ENCODE measurements at places on chromosomes 11 and 22.

- H3K27me3 ChIP-seq, result no peaks in the 10 kb centered on the region
- no peaks in the 10 kb centered on the region for H3K36me3 ChIP-seq
- H3K4me3 ChIP-seq, result no peak overlapping the region
- no peaks in the 10 kb centered on the region for H3K4me1 ChIP-seq
- DNase-seq, result no peak
Measured at GRCh38 chr22:16789860-16790493, 35.2 kb downstream of the XKR3 start.

DNA sequence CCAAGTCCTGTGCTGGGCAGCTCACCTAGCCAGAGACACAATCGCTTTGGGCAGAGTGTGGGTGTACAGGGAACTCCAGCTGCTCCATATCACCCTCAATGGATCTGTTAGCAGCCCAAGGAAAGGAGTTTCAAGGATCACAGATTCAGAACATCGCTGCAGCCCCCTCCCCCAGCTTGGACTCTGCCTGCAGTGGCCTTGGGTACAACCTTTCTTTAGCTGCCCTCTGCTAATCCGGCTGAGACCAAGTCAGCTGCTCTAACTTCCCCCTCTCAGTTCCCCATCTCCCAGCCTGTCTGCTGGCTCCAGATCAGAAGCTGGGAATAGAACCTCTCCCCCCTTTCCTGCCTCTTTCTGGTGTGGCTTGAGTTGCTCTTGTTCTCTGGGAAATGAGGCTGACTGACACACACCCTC is 1.3 kb downstream of the TMEM86A start:
- no peaks in the 10 kb centered on the region for H3K27me3 ChIP-seq
- H3K27ac ChIP-seq, result no peak overlapping the region
- peaks cover 28% of the 10 kb centered on the region for H3K36me3 ChIP-seq
- DNase-seq, result no peak
- H3K4me3 ChIP-seq, result no peak overlapping the region
- peaks cover 23% of the 10 kb centered on the region for H3K4me1 ChIP-seq

- peak; percentile 7 for DNase-seq
- H3K36me3 ChIP-seq, result no peaks in the 10 kb centered on the region
- no peak overlapping the region for H3K27ac ChIP-seq
- H3K4me1 ChIP-seq, result peaks cover 26% of the 10 kb centered on the region
- H3K27me3 ChIP-seq, result no peaks in the 10 kb centered on the region
- H3K4me3 ChIP-seq, result no peak overlapping the region
Measured at GRCh38 chr11:76806131-76806530, 23.0 kb downstream of the TSKU start.

GRCh38 chr22:44793106-44793505 is 40.7 kb downstream of the ARHGAP8 start:
- no peaks in the 10 kb centered on the region for H3K36me3 ChIP-seq
- no peaks in the 10 kb centered on the region for H3K27me3 ChIP-seq
- no peak for DNase-seq
- peaks cover 39% of the 10 kb centered on the region for H3K4me1 ChIP-seq
- H3K27ac ChIP-seq, result no peak overlapping the region

- peaks cover 15% of the 10 kb centered on the region for H3K4me1 ChIP-seq
- H3K27ac ChIP-seq, result peak overlapping the region; percentile 75
- H3K4me3 ChIP-seq, result peak overlapping the region; percentile 69
- DNase-seq, result peak; percentile 88
- H3K36me3 ChIP-seq, result peaks cover 15% of the 10 kb centered on the region
Measured at GRCh38 chr11:130916910-130917309, 631 bp upstream of the SNX19 start.

- no peaks in the 10 kb centered on the region for H3K27me3 ChIP-seq
- no peak for DNase-seq
- no peaks in the 10 kb centered on the region for H3K4me1 ChIP-seq
- no peaks in the 10 kb centered on the region for H3K36me3 ChIP-seq
- no peak overlapping the region for H3K27ac ChIP-seq
- no peak overlapping the region for H3K4me3 ChIP-seq
Measured at GRCh38 chr11:58075781-58076180, 45.0 kb downstream of the OR6Q1 start.

All from spinal cord (tissue), 10 donors.